ENCODE measurements at places on chromosomes 11 and 22. TPM values are rescaled to one million over a fixed set of nuclear protein-coding genes. Genes with fewer than 3 reads are reported as not detected.

Gene PTPMT1
- 61.0 TPM for total RNA-seq

Gene SLC17A6
- total RNA-seq, result not detected

Gene SLC22A12
- not detected for total RNA-seq

GRCh38 chr11:74773476-74773875, 24.8 kb downstream of the RNF169 start:
- DNase-seq, result no peak

DNA sequence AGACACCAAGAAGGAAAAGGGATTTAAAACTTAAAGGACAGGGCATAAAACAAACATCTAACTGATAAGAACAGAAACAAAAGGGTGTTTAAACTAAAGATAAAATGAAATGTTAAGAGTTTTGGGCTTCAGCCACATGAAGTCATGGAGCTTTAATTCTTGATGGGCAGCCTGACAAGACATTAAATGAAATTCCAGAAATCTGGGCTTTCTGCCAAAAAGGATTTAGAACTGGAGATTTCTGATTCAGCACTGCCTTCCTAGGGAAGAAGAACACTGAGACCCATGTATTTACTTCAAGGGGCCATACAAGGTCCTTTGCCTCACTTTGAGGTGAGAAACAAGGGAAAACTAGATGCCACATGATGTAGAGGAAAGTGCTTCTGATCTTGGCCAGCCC, 355.9 kb upstream of the RAG2 start:
- peak; percentile 87 for DNase-seq

- DNase-seq, result no peak
These were observed 14.0 kb downstream of the CPT1A start for GRCh38 chr11:68827733-68828132.

DNA sequence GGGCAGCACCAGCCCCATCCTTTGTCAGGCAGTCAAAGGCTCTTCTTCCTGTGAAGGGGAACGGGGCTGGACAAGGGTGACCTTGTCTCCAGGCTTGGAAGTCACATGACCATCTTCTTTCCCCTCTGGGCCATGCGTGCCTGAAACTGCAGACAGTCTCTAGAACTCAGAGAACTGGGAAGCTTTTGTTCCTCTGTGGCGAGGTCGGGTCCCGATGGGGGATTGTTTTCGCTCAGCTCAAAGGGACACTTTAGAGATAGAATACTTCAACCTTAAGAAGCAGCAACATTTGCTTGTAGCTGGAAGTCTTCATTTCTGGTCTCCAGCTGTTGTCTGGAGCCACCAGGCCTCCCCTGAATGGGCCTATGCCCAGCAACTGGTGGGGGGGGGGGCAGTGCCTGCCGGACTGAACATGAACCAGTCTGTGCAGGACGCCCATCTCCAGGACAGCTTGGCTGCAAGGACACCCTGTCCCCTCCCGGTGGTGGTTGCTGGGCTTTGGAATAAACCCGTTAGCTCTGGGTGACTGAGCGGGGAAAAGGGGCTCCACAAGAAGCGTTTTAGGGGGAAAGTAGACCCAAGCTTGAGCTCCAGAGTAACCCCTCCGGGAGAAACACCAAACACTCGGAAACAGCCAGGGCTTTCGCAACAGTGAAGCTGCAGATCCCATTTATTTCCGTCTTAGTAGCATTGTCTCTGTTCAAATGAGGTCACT, 55.7 kb upstream of the EMID1 start:
- peak; percentile 74 for DNase-seq

DNA sequence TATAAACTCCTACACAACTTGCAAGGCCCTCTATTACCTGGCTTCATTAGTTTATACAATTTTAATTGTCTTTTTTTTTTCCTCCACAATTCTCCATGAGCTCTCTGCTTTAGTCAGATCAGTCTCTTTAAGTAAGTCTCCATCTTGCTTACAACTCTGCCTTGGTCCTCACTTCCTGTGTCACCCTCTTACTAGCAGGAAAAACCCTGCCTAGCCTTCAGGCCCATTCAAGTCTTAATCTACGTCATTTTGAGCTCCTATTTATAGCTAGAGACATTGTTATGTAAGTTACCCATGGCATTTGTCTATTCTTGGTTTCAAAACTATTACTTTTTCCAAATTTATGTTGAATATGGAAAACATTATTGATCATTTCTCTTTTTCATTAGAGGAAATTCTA, 177.4 kb downstream of the SBF2 start:
- DNase-seq, result no peak

DNA sequence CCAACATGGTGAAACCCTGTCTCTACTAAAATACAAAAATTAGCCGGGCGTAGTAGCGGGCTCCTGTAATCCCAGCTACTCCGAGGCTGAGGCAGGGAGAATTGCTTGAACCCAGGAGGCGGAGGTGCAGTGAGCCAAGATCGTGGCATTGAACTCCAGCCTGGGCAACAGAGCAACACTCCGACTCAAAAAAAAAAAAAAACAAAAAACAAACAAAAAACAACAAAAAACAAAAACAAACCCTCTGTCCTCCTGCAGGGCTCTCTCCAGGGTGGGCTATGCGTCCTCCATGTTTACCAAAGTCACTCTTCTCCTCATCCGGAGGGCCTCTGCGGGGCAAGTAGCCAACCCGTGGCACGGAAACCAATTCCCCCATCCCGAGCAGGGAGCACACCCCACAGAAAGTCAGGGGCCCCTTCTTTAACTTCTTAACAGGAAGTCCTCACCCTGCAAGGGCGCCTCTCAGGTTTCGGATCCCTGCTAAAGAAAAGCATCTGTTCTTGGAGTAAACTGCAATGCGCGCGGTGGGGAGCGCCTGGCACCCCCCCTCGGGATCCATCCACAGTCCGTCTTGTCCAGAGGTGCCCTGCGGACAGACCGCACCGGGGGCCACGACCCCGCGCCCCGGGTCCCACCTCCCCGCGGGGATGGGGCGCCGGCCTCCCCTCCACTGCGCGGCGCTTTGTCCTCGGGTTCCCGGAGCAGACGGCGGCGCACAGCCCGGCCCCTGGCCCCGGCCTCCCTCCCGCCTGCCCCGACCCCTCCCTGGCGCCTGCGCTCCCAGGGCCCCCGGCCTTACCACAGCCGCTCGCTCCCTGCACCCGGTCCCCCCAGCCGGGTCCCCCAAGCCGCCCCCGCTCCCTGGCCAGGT, 712 bp downstream of the CERK start:
- peak; percentile 67 for DNase-seq

All from tongue (tissue), 3 donors.